ENCODE measurements at places on chromosomes 1 and 21. TPM values are rescaled to one million over a fixed set of nuclear protein-coding genes. Genes with fewer than 3 reads are reported as not detected.

DNA sequence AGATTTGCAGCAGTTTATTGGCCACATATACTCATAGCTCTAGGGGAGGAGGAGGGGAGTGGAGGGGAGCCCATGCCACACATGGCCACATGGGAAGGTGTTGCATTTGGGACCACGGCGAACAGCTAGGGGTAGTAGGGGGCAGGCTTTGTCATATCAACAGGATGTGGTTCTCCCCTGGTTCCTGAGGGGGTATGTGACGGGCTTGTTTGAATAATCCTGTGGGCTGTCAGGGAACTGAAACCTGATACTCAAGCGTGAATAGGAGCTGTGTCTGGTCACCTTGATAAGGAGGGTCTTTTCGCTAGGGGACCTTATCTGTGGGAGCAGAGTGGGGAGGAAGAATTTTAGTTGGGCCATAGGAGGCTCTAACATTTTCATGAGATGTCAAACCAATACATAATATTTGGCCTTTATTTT is 264.7 kb downstream of the CTH start:
- peak; percentile 97 for DNase-seq

DNA sequence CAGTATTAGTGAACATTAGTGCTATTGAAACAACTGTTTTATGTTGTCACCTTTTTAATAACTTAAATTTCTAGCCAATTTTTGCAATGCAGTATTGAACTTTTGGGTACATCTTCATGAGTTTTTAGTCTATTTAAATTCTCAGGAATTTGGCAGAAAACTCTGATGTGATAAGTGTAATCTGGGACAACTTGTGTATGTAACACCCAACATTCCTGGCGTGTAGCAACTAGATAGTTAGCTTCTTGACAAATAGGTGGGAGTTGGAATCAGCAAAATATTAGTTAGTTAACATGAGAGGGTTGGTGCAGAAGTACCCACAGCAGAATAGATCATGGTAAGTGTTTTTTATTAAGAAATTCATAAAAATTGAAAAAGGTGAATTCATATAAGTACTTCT is 111.6 kb downstream of the ITSN1 start:
- no peak for DNase-seq

The HCRTR1 gene
- not detected for polyA plus RNA-seq

The SLC45A1 gene
- polyA plus RNA-seq: not detected
